ENCODE measurements at places on chromosomes 6 and 20. TPM values are rescaled to one million over a fixed set of nuclear protein-coding genes. Genes with fewer than 3 reads are reported as not detected.

Gene ZC2HC1B
- not detected for total RNA-seq

Gene CCM2L
- not detected for total RNA-seq

Gene PTPRT
- not detected for total RNA-seq

Gene CLDN20
- 0.21 TPM for total RNA-seq

Gene CASS4
- 3.1 TPM for total RNA-seq

Gene NKAIN4
- not detected for total RNA-seq

Gene ACTL10
- total RNA-seq = 3.7 TPM

Gene BACH2
- 69.2 TPM for total RNA-seq

Gene COL11A2
- total RNA-seq = 0.56 TPM

Gene HAO1
- not detected for total RNA-seq

Gene PRDM13
- total RNA-seq = 0.05 TPM

Gene BTNL2
- not detected for total RNA-seq

Gene HTR1E
- total RNA-seq = not detected

Gene RHAG
- total RNA-seq = not detected

Gene B3GALT4
- total RNA-seq = 4.1 TPM

Gene SULF2
- 1.2 TPM for total RNA-seq

DNA sequence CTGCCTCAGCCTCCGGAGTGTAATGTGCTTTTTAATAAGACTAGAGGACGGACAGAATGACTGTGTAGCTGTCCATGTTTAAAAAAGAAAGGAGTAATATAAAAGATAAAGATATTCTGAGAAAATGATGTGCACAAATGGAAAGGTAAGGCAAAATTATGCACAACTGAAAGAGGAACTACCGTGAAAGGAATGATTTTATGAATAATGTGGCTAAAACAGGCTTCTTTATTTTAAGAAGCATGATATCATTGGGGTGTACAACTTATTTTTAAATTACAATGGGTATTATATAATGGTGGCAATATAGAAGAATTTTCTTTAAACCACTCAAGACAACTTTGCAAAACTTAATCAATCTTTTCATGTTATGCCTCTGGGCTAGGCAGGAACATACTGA, 78.1 kb downstream of the FIG4 start:
- no peak for DNase-seq

- no peak for DNase-seq
These were observed 16.5 kb downstream of the GTF2H5 start for GRCh38 chr6:158184608-158185007.

DNA sequence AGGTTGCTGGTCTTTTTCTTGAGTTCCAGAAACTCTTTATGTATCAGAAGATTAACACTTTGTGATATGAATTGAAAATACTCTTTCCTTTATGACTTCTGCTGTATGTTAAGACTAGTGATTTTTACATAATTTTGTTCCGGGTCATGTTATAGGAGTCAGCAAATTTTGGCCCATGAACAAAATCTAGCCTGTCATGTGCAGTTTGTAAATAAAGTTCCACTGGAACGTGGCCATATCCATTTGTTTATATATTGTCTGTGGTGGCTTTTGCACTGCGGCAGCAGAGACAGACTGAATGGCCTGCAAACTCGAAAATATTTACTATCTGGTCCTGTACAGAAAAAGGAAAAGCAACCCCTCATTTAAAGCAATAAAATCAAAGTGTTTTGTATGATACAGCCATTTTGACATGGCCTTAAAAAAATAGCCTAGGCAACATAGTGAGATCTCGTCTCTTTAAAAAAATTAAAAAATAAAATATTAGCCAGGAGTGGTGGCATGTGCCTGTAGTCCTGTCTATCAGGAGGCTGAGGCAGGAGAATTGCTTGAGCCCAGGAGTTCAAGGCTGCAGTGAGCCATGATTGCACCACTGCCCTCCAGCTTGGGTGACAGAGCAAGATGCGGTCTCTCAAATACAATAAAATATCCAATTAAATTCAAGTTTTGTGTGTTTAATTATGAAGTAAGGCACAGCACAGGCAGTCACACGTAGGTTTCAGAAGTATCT, 36.9 kb downstream of the SNX9 start:
- no peak for DNase-seq

GRCh38 chr20:25089662-25090061, 7.7 kb upstream of the VSX1 start:
- DNase-seq = peak; percentile 45

GRCh38 chr6:105400501-105400900, 2.4 kb downstream of the PREP start:
- DNase-seq = no peak

DNA sequence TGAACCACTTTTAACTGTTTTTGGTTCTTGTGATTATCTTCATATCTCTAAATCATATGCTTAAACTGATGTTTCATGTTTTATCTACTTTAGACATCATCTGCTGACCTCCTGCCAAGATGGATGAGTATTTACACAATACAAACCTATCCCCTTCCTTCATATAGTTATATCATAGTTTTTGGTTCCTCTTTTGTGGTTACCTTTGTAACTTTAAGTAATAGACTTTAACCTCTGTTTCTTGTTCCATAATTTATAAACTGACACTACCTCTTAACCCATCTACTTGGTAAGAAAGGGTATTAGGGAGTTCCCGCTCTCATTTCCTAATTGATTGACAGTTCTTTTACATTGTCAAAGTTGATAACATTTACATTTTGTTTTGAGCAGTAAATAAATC, 11.9 kb downstream of the PCMT1 start:
- no peak for DNase-seq

- no peak for DNase-seq
These were observed 27.7 kb upstream of the PTPN1 start for GRCh38 chr20:50482396-50482981.

GRCh38 chr6:112005013-112005371, 48.9 kb upstream of the CCN6 start:
- DNase-seq = no peak

DNA sequence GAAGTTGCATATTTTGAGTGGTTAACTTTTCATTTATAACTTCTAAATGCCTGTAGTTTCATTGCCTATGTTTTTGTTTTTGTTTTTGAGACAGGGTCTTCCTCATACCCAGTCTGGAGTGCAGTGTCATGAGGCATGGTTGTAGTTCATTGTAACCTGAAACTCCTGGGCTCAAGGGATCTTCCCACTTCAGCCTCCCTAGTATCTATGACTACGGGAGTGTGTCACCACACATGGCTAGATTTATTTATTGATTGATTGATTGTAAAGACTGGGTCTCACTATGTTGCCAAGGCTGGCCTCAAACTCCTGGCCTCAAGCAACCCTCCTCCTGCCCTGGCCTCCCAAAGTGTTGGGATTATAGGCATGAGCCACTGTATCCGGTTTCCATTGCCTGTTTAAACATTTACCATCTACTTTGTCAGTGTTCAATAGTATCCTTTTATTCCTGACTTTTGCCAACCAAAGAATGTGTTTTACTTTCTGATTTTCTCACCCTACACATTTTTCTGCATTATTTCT, 144.6 kb downstream of the CDKAL1 start:
- DNase-seq = no peak

GRCh38 chr6:137316626-137317025, 97.4 kb upstream of the IFNGR1 start:
- DNase-seq = no peak

GRCh38 chr6:56970849-56971248, 15.9 kb downstream of the BEND6 start:
- DNase-seq = no peak

GRCh38 chr6:108714101-108714765, 134.0 kb upstream of the ARMC2 start:
- DNase-seq = peak; percentile 61

- no peak for DNase-seq
These were observed 612.5 kb upstream of the HS3ST5 start for GRCh38 chr6:114955363-114955762.

GRCh38 chr6:101806241-101806640, 412.7 kb downstream of the GRIK2 start:
- no peak for DNase-seq

- no peak for DNase-seq
These were observed 41.2 kb downstream of the SLX4IP start for GRCh38 chr20:10476319-10476724.

GRCh38 chr6:117444600-117444999, 18.9 kb upstream of the ROS1 start:
- DNase-seq = no peak

DNA sequence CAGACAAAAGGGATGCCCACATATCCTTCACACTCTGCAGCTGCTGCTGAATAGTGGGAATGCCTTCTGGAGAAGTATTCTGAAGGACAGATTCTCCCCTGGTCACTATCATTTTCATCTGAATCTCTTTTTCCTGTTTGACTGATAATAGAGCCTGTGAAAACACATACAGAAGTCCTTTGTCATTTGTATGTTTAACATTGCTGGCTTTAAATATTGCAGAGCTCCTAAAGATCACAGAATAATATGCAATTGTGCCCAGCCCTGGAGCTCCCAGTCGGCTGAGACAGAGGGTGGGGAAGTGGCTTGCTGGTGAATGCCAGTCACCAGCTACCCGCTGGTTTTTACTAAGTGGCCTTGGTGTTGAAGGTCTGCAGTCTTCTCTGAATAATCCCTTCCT, 272.3 kb downstream of the SYNE1 start:
- peak; percentile 45 for DNase-seq

DNA sequence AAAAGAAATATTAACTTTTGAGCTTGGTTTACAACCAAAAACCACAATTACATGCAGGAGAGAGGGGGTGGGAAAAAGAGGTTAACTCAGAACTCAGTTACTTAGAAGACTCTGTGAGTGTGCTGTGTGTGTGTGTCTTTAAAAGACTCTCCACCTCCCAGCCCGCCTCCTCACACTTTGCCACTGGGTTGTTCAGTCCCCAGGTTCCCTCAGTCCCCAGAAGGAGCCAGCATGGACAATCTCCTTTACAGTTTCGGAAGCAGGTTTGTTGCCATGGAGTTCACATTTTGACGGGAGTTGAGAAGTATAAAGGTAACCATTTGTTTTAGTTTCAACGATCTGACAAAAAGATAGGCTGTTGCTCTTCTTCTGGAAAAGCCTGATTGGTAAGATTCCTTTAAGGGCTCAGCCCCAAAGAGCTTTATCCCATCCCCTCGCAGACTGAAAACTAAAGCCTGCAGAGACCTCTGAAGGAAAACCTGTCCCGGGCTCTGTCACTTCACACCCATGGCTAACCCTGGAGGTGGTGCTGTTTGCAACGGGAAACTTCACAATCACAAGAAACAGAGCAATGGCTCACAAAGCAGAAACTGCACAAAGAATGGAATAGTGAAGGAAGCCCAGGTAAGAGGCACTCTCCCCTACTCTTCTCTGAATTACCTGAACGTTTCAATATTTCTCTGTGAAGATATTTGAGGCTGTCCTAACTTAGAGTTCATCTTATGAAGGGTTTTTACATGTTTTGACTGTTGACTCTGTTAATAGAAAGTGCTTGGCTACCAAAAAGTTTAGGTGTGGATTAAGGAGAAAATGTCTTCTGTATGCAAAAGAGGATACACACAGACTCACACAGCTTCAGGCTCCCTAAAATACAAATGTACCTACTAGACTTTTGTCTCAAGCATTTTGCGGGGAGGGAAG, at the start of gene SPTLC3:
TSS of gene SPTLC3 (plus strand) at position 212 of the 921 bp plus-strand sequence. CDS start at position 508, 296 bp downstream.
- DNase-seq = peak; percentile 58

- DNase-seq = no peak
These were observed 57.0 kb upstream of the XRN2 start for GRCh38 chr20:21246161-21246560.

DNA sequence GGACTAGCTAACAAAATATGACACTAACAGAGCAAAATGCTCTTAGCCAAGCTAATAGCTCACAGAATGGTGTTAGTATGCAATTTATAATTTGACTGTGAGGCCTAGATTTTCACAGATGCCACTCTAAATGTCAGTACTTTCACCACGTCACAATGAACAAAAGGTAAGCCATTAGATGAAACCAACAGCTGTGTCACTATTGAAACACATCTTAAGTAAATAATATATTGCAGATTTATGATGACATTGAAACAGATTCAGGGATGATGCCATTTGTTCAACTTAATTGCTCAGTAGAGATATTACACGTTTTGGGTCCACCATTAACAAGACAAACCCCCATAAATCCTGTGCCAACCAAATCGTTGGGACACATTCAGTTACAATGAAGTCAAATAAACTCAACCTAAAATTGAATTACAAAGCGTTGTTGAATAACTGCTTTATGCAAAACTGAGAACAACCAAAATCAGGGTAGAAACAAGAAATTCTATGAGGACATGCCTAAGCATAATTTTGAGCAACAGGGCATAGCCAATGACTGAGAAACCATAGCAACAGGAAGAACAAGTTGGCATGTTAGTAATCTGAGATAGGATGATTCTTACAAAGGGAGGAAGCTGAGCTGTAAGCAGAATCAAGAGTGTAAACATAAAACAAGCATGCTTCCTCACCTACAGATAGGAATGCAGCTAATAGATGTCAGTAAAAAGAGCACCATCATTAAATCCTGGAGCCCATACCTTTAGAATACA, 85.6 kb upstream of the KHDRBS2 start:
- DNase-seq = no peak

DNA sequence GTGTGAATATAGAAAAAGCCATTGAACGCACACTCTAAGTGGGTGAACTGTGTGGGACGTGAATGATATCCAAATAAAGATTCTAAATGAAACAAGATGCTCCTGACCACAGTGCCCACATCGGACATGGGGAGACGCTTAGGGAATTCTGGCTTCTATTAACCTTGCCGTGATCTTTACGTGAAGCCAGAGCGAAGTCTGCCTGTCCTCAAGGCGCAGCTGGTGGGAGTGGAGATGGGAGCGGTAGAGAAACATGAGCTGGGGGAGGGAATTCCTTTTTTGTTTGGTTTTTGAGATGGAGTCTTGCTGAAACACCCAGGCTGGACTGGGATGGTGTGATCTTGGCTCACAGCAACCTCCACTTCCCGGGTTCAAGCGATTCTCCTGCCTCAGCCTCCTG, 46.0 kb downstream of the VSTM2L start:
- DNase-seq = no peak

DNA sequence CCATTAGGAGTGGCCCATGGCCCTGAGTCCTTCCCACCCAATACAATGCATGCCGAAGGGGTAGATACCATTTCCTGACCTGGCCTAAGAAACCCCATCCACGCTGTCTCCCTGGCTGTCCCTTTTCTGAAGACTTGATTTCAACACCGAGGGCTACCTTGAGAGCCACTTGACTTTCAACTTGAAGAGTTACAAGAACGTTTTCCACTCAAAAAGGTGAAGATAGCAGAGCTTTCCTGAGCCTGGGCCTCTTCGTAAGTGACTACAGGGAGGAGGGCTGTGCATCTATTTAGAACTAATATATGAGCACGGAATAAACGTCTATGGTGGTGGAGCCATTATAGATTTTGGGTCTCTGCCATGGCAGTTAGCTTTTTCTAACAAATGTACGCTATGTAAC, 14.4 kb upstream of the PPP1R14C start:
- no peak for DNase-seq

DNA sequence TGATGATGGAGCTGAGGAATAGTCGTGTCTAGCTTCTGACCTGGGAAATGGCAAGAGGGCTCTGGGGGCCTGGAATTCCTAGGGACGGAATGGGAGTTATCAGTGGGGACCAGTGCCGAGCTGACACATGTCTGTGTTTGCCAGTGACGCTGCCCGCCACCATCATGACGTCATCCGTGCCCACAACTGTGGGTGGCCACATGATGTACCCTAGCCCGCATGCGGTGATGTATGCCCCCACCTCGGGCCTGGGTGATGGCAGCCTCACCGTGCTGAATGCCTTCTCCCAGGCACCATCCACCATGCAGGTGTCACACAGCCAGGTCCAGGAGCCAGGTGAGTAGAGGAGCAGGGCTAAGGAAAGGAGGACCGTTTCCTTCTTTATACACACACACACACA, 3.8 kb upstream of the CUL9 start:
- DNase-seq = no peak

Data from activated CD4-positive, alpha-beta T cell treated with anti-CD3 and anti-CD28 coated beads, Interleukin-2, amount 10 ng/mL, durations not matched to agents 24 days and 14 days (primary cell).